Hematopoietic multipotent progenitor cell treated with erythropoietin and hydrocortisone succinate and interleukin-3 and kit ligand, for 6 days (in vitro differentiated cells): ENCODE measurements at places on chromosomes 3 and 15.

- DNase-seq = no peak
Observed at GRCh38 chr3:102200126-102200525, 234.7 kb upstream of the ZPLD1 start.

- DNase-seq = no peak
Observed at GRCh38 chr3:135779024-135779423, 186.5 kb upstream of the PPP2R3A start.

DNA sequence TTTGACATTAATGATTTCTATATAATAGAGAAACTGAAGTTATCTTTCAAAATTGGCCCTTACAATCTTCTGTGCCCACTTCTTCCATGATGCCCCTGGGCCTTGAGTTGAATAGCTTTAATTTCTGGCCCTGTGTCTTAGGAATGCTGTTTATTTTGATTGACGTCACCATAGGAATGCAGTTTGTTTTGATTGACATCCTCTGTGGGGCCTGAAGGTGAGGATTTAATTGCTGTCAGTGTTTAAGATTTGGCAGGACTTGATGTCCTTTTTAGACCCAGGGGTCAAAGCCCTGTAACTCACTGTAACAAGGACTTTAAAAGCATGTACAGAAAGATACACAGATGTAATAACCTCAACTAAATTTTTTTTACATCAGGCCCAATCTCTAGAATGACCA, 83.3 kb downstream of the GLDN start:
- no peak for DNase-seq

DNA sequence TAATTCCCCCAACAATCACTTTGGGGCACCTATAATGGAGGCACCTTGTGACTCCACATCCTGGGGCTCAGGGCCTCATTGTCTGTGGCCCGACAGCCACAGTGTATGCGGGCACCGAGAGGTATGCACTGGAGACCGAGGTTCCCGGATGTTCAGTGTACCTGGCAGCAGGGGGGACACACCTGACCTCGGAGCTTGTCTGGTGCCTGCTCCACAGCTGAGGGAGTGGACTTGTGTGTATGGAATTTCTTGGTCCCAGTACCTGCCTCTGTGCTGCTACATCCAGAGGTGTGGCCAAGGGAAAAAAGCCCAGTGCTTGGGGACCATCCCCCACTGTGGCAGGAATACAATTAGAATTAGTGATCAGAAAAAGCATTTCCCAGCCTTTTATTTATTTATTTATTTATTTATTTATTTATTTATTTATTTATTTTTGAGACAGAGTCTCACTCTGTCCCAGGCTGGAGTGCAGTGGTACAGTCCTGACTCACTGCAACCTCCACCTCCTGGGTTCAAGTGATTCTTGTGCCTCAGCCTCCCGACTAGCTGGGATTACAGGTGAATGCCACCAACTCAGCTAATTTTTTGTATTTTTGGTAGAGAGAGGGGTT, 8.8 kb upstream of the AEN start:
- DNase-seq = no peak

- no peak for DNase-seq
Observed at GRCh38 chr15:57821826-57822225, 115.3 kb downstream of the POLR2M start.

- DNase-seq = peak; percentile 98
Observed at GRCh38 chr3:13414040-13414729, 5.9 kb downstream of the NUP210 start.

DNA sequence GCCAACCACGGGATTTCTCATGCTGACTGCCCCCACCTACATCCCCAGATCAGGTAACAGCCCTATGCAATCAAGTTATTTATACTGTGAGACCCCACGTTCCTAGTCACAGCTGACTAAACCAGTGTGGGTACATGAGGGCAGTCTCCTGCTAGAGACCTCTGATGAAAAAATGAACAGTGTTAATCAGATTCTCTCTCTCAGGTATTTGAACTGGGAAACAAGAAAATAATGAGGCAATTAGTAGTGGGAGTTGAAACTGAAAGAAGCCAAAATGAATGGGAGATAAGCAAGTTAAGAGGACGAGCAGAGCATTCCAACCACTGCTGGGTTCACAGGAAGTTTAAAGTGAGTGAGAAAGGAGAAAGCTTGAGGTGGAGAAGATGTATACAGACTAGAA, 98.5 kb upstream of the MYO5C start:
- no peak for DNase-seq
